ENCODE measurements at places on chromosomes 12 and 14.
A peak's percentile ranks its signal among the peaks of the same experiment; 100 is the strongest.

GRCh38 chr12:28497889-28498411 lies 307.7 kb downstream of the CCDC91 start:
- DNase-seq, result no peak

DNA sequence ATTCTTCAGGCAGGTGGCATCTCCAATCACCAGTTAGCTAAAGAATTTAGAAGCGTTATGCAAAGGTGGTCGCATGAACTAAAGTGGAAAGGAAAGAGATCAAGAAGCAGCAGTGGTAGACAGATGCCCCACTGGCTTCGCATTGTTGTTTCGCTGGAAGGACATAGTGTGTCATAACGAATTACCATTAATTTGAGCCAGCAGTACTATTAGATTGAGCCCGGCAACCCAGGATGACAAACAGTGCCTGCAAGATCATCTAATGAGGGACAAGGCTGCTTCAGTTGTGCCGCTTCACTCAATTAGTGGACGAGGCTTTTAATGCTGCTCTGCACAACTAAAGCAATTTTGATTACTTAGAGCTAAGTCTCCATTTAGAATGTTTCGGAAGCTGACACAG lies 274.5 kb upstream of the SOX5 start:
- DNase-seq, result no peak

- DNase-seq, result peak; percentile 65
Observed at GRCh38 chr14:59020382-59020781, 168.1 kb upstream of the DAAM1 start.

GRCh38 chr12:99087278-99087677 lies 442.2 kb downstream of the APAF1 start:
- DNase-seq, result no peak

- no peak for DNase-seq
Observed at GRCh38 chr14:56168007-56168616, 49.9 kb downstream of the PELI2 start.

DNA sequence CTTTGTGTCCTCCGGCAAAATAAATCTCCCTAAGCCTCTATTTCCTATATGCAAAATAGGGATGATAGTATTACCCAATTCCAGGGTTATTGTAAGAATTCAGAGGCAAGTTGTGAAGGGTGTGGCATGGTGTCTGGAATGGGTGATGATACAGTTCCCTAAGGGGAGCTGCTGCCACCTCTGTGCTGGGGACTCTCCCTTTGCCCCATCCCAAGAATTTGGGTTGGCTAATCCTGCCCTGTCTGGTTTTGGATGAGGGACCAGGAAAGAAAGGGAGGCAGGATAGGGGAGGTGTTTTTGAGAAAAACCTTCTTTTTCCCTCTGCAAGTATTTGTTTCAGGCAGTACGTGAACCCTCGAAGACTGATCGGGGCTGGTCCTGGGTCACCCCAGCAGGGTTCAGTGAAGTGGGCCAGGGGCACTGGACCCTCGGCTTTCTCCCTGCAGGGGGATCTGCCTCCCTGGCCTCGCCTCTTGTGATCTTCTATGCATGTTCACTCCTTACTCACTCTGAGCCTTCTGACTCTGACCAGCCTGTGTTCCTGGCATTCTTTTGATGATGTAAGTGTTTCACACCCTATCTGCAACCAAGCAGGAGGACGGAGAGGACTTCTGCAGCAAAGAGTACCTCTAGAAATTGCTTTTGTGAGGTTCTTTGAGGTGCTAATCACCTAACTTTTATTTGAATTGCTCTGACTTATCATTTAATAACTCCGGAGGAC lies 60.8 kb downstream of the RASSF3 start:
- no peak for DNase-seq
